Cerebellar nuclear complex (tissue), 1 donor: ENCODE measurements at places on chromosomes 11 and 22.

DNA sequence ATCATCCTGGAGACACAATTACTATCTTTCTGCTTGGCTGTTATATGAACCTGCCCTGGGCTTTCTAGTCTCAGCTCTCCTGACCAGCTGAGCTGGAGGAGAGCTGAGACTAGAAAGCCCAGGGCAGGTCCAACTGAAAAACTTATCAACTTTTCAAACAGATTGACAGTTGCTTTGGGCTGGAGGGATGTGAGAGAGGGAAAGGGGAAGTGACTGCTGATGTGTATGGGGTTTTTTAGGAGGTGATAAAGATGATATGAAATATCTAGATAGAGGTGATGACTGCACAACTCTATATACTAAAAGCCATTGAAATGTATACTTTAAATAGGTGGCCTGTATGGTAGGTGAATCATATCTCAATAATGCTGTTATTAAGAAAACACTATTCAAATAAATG lies 60.2 kb upstream of the CHRM4 start:
- DNase-seq: no peak

- no peak for DNase-seq
Observed at GRCh38 chr11:69152733-69153421, 2.9 kb upstream of the SMIM38 start.

DNA sequence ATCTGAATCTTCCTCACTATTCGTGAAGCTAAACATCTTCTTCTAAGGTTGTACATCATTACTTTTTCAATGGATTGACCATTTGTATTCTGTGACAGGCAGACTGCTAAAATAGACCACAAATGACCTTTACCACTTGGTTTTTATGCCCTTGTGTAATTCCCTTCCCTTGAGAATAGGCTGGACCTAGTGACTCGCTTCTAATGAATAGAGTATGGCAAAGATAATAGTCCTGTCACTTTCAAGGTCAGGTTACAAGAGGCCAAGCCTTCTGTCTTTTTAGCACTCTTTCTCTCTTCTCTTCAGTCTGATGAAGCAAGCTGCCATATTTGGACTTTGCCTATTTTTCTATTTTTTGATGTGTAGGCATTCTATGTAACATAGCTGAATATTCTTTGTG lies 492.9 kb downstream of the SOX6 start:
- no peak for DNase-seq

GRCh38 chr11:105152560-105152959 lies 13.0 kb upstream of the CARD18 start:
- DNase-seq: no peak
